Activated CD4-positive, alpha-beta memory T cell treated with anti-CD3 and anti-CD28 coated beads for 36 hours (primary cell): ENCODE measurements at places on chromosomes 11 and 22. TPM values are rescaled to one million over a fixed set of nuclear protein-coding genes. Genes with fewer than 3 reads are reported as not detected.
A peak's percentile ranks its signal among the peaks of the same experiment; 100 is the strongest.

DNA sequence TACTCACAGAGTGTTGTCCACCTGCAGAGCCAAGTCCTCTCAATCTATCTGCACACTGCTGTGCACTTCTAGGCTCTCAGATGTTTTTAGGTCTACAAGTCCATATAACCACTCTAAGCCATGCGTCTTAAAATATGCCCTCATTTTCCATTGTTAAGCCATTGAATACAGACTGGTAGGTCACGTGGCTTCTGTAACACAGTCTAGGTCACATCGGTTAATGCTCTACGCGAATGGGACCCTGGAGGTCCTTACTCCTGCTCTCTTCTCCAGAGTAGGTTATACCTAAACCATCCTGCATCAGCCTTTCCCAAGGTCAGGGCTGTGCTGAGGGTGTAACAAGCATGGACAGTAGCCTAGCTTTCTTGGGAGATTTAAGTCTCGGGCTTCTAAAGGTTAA lies 819 bp downstream of the JAML start:
- H3K4me1 ChIP-seq: peaks cover 87% of the 10 kb centered on the region
- H3K36me3 ChIP-seq: peaks cover 83% of the 10 kb centered on the region
- H3K27me3 ChIP-seq: no peaks in the 10 kb centered on the region
- H3K27ac ChIP-seq: peak overlapping the region; percentile 97

AGBL2 gene
- 5.0 TPM for total RNA-seq

DNA sequence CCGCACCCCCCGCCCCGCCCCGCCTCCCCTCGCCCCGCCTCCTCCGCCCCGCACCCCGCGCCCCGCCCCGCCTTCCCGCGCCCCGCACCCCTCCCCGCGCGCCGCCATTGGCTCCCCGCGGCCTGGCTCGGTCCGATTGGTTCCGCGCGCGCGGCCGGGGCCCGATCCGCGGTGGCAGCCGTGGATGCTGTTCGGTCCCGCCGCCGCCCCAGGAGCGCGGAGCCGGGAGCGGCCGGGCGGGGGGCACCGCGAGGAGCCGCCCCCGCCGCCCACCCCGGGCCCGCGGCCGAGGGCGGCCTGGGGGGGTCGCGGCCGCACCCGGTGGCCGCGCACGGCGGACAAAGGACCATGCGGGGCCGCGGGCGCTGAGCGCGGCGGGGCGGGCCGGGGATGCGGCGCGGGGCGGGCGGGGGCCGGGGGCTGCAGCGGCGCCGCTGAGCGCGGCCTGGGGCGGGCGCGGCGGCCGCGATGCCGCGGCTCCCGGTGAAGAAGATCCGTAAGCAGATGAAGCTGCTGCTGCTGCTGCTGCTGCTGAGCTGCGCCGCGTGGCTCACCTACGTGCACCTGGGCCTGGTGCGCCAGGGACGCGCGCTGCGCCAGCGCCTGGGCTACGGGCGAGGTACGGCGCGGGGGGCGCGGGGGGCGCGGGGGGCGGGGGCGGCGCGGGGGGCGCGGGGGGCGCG lies at the start of gene B4GALNT4:
TSS of gene B4GALNT4 (plus strand) at position 164 of the 683 bp plus-strand sequence. CDS start at position 469, 305 bp downstream.
- H3K4me1 ChIP-seq: peaks cover 11% of the 10 kb centered on the region
- peaks cover 36% of the 10 kb centered on the region for H3K27me3 ChIP-seq
- peak within 1 kb of the TSS; percentile 33 for H3K27ac ChIP-seq
- H3K4me3 ChIP-seq: peak within 1 kb of the TSS; percentile 65
- H3K36me3 ChIP-seq: peaks cover 1% of the 10 kb centered on the region
- DNase-seq: no peak

DNA sequence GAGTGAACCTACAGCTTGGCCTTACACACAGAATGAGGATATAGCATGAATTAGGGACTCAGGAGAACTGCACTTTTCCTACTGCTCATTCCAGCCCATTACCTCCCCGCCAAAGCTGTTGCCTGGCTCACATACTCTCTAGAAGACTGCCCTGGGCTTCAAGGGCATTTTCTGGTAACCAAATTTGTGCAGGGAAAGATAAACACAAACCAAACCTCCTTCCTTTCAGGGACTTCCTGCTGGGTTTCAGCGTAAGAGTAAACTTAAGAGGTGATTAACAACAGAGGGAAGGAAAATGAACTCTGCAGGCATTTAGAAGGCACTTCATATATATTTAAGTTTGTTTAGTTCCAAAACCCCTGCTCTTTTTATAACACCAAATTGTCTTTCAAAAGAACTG lies 194.9 kb downstream of the SWAP70 start:
- H3K4me1 ChIP-seq: peaks cover 27% of the 10 kb centered on the region
- H3K36me3 ChIP-seq: no peaks in the 10 kb centered on the region
- H3K27me3 ChIP-seq: no peaks in the 10 kb centered on the region

GRCh38 chr11:12216041-12216451 lies 105.7 kb downstream of the MICAL2 start:
- no peak overlapping the region for H3K4me3 ChIP-seq
- no peaks in the 10 kb centered on the region for H3K27me3 ChIP-seq
- no peak for DNase-seq

GRCh38 chr11:116716621-116717020 lies 56.2 kb downstream of the BUD13 start:
- H3K27me3 ChIP-seq: peaks cover 8% of the 10 kb centered on the region
- H3K4me3 ChIP-seq: no peak overlapping the region
- H3K27ac ChIP-seq: no peak overlapping the region
- no peak for DNase-seq
- H3K4me1 ChIP-seq: no peaks in the 10 kb centered on the region
- no peaks in the 10 kb centered on the region for H3K36me3 ChIP-seq

- no peak overlapping the region for H3K27ac ChIP-seq
- DNase-seq: no peak
- no peaks in the 10 kb centered on the region for H3K4me1 ChIP-seq
- no peak overlapping the region for H3K4me3 ChIP-seq
Observed at GRCh38 chr11:90428836-90429235, 206.0 kb upstream of the CHORDC1 start.

TRIM29 gene
- not detected for total RNA-seq

DNA sequence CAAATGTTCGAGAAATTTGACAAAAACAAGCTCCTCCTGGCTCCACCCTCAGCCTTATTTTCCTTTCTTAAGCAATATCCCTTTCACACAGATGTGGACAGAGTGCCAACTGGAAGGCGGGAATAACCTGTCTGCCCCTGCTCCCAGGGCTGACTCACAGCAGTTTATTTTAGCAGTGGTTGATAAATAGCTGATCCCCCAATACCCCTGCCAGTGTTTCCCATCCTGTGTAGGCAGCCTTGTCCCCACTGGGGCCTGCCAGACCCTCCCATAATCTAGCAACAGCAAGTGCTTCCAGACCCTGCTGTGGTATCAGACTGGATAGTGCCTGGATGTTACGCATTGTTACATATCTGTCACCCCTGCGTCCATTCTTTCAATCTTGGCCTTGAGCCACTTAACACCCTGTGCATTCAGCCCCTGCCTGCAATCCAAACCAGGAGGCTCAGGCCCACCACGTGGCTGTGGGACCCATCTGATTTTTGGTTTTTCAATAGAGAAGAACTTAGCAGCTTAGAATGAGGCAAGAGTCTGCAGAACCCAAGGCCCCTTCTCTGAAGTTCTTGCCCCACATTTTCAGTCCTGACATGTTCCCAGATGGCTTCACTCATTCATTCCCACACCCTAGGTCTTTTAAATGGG lies 53.7 kb downstream of the PARVA start:
- no peak for DNase-seq
- no peaks in the 10 kb centered on the region for H3K4me1 ChIP-seq
- no peak overlapping the region for H3K4me3 ChIP-seq
- H3K36me3 ChIP-seq: no peaks in the 10 kb centered on the region
- H3K27me3 ChIP-seq: no peaks in the 10 kb centered on the region
